ENCODE measurements at places on chromosomes 4 and X.

GRCh38 chrX:45756557-45756956, 555.9 kb upstream of the DIPK2B start:
- no peak for DNase-seq

DNA sequence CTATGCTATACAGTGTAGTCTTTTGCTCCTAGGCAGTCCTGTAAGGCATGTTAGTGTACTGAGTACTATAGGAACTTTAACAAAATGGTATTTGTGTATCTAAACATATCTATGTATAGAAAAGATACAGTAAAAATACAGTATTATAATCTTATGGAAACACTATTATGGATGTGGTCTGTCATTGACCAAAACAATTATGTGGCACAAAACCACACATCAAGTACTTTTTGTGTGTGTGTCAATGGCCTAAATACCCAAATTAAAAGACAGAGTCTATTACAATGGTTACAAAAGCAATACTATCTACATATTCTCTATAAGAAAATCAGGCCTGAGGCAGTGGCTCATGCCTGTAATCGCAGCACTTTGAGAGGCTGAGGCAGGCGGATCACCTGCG, 610.2 kb upstream of the NDST4 start:
- no peak for DNase-seq

GRCh38 chr4:33837043-33837838, 2407.1 kb downstream of the ARAP2 start:
- DNase-seq, result no peak

- no peak for DNase-seq
These were observed at the start of gene NHS for GRCh38 chrX:17374619-17375366. TSS of gene NHS (plus strand) at chrX:17375200. CDS start at chrX:17375758, 558 bp downstream.

DNA sequence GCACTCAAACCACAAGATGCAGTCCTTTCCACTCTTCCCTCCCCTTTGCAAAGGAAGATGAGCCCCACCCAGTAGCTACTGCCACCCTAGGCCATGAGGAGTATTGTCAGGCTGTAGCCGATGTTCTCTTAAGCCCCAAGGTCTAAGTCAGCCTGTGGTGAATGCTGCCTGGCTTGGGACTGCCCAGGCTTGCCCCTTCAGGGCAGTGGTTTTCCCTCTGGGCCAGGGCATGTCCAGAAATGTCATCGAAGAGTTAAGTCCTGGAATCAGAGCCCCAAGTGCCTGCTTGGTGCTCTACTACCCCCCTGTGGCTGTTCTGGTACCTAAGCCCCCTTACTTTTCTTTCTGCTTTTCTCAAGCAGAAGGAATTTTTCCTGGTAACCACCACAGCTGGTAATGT, 11.8 kb upstream of the PGK1 start:
- no peak for DNase-seq

DNA sequence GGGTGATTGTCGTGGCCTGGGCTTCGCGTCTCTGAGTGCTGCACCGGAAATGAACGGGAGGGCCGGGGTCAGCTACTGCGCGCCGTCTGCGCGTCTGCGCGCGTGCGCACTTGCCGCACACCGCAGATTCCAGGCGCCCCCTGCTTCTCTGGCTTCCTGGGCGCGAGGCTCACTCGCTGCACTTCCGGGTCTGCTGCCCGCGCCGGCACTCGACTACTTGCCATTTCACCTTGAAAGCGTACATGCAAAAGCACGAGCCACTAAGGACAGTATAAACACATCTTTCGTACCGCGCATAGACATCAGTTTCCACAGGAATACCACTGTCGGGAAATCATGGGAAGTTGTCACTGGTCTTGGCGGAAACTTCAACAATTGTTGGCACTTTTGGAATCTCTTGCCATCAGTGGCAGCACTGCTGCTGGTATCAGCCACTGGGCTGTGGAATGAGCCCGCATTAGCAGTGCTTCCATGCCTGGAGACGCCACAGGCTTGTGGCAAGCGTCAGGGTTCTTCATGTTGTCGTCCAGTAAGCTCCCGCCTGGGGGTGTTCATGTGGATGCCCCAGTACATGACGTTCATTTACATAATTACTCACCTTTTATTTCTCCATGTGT, at the start of gene SUPT20HL2:
TSS of gene SUPT20HL2 (minus strand) at position 51 of the 617 bp plus-strand sequence. CDS start 754 bp downstream, outside the sequence.
- no peak for DNase-seq

GRCh38 chr4:181646864-181647263, 596.3 kb upstream of the TENM3 start:
- no peak for DNase-seq

- no peak for DNase-seq
These were observed at the start of gene PLCXD1 for GRCh38 chrX:281166-281999. TSS of gene PLCXD1 (plus strand) at chrX:281381. CDS start at chrX:284188, 2,807 bp downstream.

DNA sequence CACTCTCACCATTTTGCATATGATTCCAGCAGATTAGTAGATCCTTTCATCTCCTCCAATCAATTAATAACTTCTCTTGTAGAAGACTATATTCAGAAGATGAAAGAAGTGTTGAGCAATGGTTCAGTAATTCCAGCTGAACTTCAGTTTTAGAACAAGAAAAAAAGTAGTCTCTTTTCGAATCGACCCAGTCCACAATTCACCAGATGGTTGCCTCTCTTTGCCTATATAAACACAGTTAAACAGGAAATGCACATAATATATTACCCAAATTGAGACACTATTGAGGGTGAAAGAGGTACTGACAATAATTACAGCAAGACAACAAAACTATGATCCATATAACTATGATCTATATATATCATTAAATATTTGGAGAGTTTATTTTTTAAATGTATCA, 16.8 kb upstream of the FAM241A start:
- no peak for DNase-seq

- DNase-seq, result peak; percentile 28
These were observed 20.1 kb downstream of the LYAR start for GRCh38 chr4:4269856-4270255.

GRCh38 chrX:150941580-150941979, 41.6 kb upstream of the HMGB3 start:
- DNase-seq, result no peak

- DNase-seq, result no peak
These were observed 74.2 kb downstream of the CLDN34 start for GRCh38 chrX:10041383-10041782.

DNA sequence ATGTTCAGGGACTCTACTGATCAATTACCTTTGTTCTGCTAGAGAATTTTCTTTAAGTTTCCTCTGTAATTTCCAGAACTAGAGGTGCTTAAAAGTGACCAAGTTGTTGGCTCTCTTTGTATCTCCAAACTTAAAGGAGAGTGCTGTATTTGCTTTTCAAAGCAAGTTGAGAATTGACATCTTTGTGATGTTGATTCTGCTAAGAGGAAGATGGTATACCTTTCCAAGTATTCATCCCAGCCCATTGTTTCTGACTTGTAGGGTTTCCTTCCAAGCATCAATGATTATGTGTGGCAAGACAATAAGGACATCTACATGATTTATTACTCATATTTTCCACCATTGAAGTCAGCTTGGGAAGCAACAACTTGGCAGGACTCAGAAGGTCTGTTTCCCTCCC, 190.6 kb downstream of the GC start:
- DNase-seq, result no peak

DNA sequence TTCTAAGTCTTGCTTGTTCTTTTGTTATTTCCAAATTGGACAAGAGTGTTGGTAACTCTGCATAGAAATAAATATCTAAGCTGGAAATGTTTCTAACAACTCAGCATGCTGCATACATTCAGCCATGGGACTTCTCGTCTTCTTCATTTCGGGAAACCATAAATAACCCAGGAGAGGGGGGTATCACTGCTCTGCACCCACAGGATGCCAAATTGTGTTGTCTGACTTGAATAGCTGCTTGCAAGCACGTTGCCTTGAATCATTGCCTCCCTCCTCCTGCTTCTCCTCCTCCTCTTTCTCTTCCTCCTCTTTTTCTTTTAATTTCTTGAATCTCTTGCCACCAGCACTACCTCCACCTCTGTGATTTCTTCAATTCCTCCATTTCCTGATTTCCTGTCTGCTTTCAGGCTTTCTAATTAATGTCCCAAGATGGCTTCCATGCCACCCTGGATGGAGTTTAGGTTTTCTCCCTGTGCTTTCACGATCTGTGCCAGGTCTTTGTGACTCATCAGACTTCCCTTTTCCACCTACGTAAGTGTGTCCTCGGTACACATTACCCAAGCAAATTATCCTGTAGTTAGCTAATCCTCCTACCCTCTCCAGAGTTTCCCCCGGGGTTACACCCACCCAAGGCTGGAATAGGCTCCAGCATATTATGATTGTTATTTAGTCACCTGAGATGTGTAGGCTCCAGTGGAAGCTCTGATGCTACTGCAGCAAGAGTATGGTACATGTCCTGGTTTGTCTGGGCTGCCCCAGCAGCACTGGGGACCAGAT, 122.6 kb upstream of the VCX3B start:
- DNase-seq, result no peak

DNA sequence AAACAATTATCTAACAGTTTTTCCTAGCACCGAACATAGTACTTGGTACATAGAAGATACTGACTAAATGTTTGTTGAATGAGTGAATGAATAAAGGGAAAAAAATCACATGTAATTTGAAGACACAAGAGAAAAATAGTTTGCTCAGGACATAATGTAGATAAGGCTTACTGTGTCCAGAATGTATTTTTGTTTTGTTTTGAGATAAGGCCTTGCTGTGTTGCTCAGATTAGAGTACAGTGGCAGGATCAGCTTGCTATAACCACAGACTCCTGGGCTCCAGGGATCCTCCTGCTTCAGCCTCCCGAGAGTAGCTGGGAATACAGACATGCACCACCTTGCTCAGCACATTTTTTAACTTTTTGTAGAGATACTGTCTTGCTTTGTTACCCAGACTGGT, 6.5 kb downstream of the FAM199X start:
- DNase-seq, result no peak

DNA sequence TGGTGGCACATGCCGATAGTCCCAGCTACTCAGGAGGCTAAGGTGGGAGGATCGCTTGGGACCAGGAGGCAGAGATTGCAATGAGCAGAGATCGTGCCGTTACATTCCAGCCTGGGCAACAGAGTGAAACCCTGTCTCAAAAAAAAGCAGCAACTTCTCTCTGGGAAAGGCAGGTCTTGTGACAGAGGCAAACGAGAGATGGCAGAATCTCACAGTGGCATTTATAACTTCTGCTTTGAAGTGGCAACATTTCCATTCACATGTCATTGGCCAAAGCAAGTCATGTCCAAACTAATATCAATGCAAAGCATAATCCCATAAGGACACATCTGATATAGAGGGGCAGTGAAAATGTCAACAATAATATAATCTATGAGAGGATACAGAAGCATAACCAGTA, 79.8 kb downstream of the PPEF2 start:
- DNase-seq, result no peak

DNA sequence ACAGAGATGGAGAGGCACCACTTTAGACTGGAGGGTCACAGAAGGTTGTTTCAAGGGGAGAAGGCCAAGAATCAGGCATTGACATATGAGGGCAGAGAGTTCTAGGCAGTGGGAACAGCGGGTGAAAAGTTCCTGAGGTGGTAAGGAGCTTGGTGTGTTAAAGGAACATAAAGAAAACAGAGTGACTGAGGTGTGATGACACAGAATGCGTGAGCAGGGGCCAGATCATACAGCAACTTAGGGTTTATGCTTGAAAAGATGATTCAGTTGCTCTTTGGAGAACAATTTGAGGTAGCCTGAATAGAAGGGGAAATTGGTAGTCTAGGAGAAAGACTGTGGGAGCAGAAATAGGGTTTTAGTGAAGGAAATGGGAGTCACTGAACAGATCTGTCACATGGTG, 179.2 kb downstream of the AMELX start:
- DNase-seq, result no peak

DNA sequence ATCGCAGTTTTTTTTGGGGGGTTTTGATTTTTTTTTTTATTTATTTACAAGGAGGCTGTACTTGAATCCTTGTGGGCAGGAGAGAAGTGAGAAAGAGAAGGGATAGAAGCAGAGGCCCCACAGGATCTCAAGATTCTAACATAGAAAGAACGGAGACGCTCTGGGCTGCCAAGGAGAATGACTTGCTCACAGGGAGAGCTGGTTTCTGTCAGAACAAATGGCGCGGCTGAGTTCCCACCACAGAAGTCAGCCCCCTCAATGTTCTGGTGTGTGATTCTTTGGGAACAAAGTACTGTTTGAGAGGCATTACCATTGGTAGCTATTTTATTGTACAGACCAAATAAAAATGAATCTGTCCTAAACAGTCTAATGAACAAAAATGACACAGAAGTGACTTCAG, 80.6 kb downstream of the ATXN3L start:
- DNase-seq, result no peak

GRCh38 chrX:140712413-140713173, 3.0 kb downstream of the LINC00632 start:
- no peak for DNase-seq

DNA sequence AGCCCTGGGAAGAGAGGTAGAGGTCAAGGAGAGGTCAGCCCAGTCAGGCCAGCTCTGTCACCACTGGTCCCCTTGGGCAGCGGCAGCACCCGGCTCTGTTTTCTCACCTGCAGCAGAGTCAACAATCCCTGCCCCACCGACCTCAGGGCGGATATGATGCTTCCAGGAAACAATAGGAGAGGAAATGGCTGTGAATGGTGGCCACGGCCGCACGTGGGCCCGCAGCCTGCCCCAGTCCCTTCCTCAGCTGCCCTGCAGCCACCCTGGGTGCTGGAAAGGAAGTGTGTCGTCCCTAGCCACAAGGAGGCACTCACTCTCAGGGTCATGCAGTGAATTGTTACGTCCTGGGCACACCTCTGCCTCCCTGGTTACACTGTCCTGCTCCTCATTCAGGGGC, 92.5 kb upstream of the ENPP6 start:
- peak; percentile 34 for DNase-seq

- no peak for DNase-seq
These were observed 164.4 kb downstream of the GRIA3 start for GRCh38 chrX:123348468-123348867.

DNA sequence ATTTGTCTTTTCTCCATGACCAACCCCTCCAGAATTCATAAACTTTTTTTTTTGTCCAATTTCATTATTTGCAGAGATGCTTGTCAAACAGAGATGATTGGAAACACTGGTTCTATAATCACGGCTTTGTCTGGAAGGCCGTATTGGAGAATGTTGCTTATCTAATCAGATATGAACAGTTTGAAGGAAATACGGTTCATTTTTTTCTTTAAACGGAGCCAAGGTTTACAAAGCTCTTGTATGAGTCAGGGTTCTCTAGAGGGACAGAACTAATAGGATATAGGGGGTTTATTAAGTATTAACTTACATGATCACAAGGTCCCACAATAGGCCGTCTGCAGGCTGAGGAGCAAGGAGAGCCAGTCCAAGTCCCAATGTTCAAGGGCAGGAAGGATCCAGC, 1415.8 kb downstream of the C4orf33 start:
- DNase-seq, result no peak

- DNase-seq, result no peak
These were observed 33.9 kb downstream of the KLHL15 start for GRCh38 chrX:23993012-23993633.

DNA sequence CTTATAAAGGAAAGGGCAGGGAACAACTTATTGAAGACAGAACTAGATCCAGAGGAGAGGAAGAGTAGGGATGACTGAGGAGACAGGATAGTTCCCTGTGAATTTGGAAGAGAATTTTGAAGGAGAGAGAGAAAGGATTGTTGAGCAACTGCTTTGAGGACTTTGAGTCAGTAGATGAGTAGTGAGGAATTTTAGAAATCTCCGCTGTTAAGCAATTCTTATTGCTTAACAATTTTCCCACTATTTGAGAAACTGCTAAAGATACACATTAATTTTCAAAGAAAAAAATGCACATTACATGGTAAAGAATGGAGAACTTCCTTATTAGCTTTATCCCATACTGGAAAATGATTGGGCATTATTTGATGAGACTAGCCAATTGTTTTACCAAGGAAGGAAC, 116.3 kb upstream of the NRK start:
- DNase-seq, result no peak

Data from activated T-helper 1 cell treated with Interleukin-2 at 50 U/mL for 16 hours (primary cell).